Cardiac muscle cell (in vitro differentiated cells and primary cell): ENCODE measurements at places on chromosomes 2 and 18. TPM values are rescaled to one million over a fixed set of nuclear protein-coding genes. Genes with fewer than 3 reads are reported as not detected.

The LAMA1 gene
- polyA plus RNA-seq, result 11.4 and 20.8 TPM in 2 replicates

The CREG2 gene
- polyA plus RNA-seq, result 2.2 and 4.1 TPM in 2 replicates

The KIAA2012 gene
- polyA plus RNA-seq, result 0.05 and 0.24 TPM in 2 replicates

DNA sequence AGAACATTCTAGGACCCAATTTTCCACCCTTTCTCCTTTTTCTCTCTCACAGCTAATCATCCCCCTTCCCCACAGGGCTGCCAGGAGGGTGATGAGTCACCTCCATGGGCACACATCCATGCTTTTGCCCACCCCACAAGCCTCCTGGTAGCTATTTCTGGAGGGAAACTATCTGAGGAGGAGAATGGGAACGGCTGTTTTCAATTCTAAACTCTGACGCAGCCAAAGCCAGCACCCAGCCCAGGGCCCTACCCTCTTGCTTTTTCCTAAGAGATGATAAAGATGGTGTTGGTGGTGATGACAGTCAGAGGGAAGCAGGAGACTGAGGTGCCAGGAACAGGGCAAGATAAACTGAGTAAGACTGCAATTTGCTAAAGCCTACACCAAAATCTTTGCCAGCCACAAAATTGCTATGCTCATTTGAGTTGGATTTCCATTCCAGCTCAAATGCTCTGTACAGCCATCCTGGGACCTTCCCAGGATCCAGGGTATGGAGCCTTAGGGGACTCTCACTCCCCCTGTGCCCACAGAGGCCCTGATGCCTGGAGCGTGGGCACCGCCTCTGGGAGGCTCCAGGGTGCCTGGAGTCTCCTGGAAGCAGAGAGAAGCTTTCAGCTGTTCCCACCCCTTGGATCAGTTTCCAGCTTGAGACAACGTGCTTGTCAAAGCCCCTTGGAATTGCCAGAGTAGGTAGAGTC, 62.0 kb upstream of the FZD7 start:
- no peak overlapping the region for H3K4me3 ChIP-seq
- no peak overlapping the region for H3K27ac ChIP-seq
- H3K27me3 ChIP-seq, result peaks cover 69% of the 10 kb centered on the region

DNA sequence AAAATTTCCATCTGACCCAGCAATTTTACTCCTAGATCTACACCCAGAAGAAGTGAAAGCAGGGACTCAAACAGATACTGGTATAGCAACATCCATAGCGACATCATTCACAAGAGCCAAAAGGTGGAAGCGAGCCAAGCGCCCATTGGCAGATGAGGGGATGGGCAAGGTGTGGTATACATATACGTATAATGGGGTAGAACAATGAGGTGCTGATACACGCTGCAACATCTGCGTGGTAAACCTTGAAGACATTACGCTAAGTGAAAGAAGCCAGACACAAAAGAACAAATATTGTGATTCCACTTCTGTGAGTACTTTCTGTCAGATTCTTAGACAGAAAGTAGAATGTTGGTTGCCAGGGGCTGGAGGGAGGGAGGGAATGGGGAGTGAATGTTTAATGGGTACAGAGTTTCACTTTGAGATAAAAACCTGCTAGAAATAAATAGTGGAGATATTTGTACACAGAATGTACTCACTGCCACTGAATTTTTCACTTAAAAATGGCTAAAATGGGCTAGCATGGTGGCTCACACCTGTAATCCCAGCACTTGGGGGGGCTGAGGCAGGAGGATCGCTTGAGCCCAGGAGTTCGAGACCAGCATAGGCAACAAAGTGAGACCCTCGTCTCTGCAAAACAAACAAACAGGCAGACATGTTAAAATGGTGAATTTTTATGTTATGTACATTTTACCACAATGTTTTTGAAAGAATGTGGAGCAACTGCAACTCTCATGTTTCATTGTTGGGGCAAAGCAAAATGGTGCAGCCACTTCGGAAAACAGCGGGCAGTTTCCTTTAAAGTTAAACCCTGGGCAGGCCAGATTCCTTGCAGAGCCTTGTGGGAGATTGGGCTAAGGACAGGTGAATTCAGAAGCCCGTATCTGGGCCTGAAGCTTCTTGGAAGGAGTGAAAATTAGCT, 103.4 kb upstream of the MYCN start:
- H3K27me3 ChIP-seq, result no peaks in the 10 kb centered on the region
- H3K4me1 ChIP-seq, result peaks cover 3% of the 10 kb centered on the region
- no peaks in the 10 kb centered on the region for H3K36me3 ChIP-seq
- no peak overlapping the region for H3K27ac ChIP-seq

- no peaks in the 10 kb centered on the region for H3K4me1 ChIP-seq
- H3K4me3 ChIP-seq, result no peak overlapping the region
- peaks cover 39% of the 10 kb centered on the region for H3K27me3 ChIP-seq
- no peaks in the 10 kb centered on the region for H3K36me3 ChIP-seq
These were observed 47.5 kb downstream of the MARCO start for GRCh38 chr2:118989481-118989880.

- no peak overlapping the region for H3K4me3 ChIP-seq
- peaks cover 8% of the 10 kb centered on the region for H3K4me1 ChIP-seq
- no peak overlapping the region for H3K27ac ChIP-seq
These were observed 179.7 kb downstream of the HAUS1 start for GRCh38 chr18:46283895-46284295.

DNA sequence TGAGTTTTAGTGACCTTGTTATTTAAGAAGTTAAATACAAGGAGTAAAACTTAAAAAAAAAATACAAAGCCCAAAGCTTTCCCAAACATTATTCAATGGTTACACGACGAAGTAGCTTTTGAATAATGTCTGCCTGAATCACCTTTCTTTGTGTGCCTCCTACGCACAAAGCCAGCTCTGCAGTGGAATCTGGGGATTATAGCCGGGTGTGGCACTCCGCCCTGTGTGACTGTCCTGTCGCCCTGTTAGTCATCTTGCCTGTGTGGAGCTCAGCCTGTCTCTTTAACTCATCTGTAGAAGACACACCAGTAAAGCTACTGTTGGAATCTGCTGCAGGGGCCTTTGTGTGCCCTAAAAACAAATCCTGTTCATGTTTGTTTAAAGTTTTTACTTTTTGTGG, 79.4 kb upstream of the TCF7L1 start:
- no peaks in the 10 kb centered on the region for H3K4me1 ChIP-seq
- no peak overlapping the region for H3K4me3 ChIP-seq
- H3K27ac ChIP-seq, result no peak overlapping the region
- no peak for DNase-seq
- H3K27me3 ChIP-seq, result no peaks in the 10 kb centered on the region
- H3K36me3 ChIP-seq, result peaks cover 41% of the 10 kb centered on the region

- H3K4me3 ChIP-seq, result no peak overlapping the region
- peak; percentile 48 for DNase-seq
- H3K4me1 ChIP-seq, result no peaks in the 10 kb centered on the region
- no peaks in the 10 kb centered on the region for H3K36me3 ChIP-seq
These were observed 1084.7 kb upstream of the NXPH2 start for GRCh38 chr2:139864821-139865302.

DNA sequence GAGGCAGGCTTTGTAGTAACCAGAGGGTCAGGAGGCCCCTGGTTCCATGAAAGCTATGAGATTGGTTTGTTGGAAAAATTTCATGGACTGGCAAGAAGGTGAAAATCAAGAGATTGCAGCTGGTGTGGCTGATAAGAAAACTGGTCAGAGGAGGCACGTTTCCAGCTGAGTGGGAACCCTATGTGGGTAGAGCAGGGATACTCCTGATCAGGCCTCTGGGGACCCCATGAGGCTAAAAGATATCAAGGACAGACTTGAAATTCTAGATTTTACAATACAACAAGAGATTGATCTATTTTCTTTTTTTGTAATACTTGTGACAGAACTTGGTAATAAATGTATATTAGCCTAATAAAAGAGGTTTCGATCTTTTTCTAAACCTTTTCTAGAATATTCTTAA, 1615.1 kb downstream of the DPP10 start:
- H3K36me3 ChIP-seq, result no peaks in the 10 kb centered on the region
- DNase-seq, result no peak
- H3K4me3 ChIP-seq, result no peak overlapping the region
- peaks cover 22% of the 10 kb centered on the region for H3K27me3 ChIP-seq
